Skeletal muscle cell (primary cell): ENCODE measurements at places on chromosomes 2 and 18.

GRCh38 chr2:127651971-127652550 lies 6.1 kb downstream of the GPR17 start:
- no peak for DNase-seq

DNA sequence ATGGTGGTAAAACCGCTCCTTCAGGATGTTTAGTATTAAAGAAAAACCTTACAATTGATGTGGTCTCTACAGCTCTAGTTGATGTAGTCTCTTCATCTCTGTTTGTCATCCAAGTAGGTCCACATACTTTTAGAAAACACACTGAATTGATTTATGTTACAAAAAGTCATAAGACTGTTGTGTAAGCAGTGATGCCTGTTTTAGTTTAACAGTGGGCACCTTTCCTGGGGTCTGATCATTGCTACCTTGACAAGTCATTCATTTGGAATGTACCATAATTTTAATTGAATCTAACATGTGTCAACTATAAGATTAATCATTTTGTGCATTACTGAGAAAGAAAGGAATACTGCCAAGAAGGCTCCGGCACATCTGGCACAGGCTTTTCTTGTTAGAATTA lies 34.3 kb downstream of the GIGYF2 start:
- DNase-seq, result no peak

GRCh38 chr2:216415541-216415940 lies 3.3 kb downstream of the SMARCAL1 start:
- no peak for DNase-seq

DNA sequence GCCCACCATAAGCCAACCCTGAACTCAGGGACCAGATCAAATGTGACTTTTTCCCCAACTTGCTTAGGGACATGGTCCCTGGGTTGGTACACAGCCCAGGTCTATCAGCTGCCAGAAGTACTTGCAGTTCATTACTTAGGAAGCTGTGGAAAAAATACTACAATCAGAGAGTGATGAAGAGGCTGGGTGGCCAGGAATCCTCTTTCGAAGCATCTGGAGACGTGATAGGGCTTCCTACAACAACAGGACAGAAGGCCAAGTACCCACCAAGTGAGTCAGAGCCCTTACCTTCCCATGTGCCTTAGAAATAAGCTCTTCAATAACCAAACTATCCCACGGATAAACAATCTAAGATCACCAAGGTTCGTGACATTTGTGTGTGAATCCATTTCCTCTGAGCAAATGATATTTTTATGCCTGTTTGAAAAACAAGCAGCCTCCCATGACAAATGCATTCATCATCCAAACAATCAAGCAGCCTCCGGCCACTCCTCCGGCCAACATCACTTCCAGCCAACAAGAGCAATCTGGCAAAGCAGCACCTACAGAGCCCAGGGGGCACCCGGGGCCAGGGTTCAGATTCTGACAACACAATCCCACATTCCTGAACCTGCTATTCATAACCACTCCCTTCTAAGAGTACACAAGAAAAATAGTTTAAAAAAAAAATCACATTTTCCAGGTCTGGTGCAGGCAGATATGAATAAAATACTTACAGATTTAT lies 26.4 kb downstream of the TBC1D8 start:
- peak; percentile 73 for DNase-seq
